Kidney (tissue), 22 donors: ENCODE measurements at places on chromosomes 13 and 19. TPM values are rescaled to one million over a fixed set of nuclear protein-coding genes. Genes with fewer than 3 reads are reported as not detected.

DNA sequence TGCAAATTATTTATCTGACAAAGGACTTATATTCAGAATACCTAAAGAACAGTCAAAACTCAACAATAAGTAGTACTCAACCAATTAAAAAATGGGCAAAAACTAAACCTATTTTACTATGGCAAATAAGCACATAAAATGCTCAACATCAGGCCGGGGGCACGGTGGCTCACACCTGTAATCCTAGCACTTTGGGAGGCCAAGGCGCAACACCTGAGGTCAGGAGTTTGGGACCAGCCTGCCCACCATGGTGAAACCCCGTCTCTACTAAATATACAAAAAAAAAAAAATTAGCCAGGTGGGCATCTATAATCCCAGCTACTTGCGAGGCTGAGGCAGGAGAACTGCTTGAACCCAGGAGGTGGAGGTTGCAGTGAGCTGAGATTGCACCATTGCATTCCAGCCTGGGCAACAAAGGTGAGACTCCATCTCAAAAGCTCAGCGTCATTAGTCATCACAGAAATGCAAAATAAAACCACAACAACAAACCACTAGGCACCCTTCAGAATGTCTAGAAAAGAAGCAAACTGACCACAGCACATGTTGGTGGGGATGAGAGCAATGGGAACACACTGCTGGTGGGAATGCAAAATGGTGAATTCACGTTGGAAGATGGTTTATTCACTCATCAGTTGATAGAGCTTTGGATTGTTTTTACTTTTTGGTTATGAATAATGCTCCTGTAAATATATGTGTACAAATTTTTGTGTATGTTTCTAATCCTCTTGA, 180.6 kb upstream of the SOX1 start:
- DNase-seq: no peak
- H3K27me3 ChIP-seq: peaks cover 8% of the 10 kb centered on the region

DNA sequence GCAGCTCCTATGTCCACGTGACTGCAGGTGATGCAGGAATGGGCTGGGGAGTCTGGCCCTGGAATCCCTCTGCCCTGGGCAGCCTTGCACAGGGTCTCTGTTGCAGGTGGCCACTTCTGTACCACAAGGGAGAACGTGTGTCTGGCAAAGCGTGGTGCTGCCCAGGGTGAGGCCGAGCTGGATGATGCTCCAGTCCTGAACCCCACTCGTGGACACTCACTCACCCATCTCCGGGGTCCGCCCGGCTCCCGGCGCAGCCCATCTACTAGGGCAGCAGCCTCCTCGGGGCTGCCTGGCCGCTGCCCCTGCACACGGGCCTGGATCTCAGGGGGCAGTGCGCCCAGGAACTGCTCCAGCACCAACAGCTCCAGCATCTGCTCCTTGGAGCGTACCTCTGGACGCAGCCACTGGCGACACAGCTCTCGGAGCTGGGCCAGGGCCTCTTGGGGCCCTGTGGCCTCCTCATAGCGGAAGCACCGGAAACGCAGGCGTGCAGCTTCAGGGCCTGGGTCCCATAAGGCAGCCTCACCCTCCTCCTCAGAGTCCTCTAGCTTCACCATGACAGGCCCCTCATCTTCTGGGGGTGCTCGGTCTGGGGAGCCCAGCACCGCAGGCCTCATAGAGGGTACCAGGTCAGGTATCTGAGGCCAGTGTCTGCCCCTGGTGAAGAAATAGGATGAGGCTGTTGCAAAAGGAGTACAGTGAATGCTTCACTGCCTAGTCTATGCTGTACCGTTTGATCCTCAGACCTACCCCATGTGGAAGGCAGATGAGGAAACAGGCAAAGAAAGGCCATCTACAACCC, 2.2 kb downstream of the MZF1 start:
- no peak for DNase-seq
- H3K4me1 ChIP-seq: peaks cover 3% of the 10 kb centered on the region
- no peaks in the 10 kb centered on the region for H3K27me3 ChIP-seq
- H3K4me3 ChIP-seq: no peak overlapping the region
- H3K36me3 ChIP-seq: peaks cover 4% of the 10 kb centered on the region

The ZSCAN5B gene
- not detected for total RNA-seq

The ODAD3 gene
- 1.5 TPM for total RNA-seq

The KL gene
- total RNA-seq: 12.5 TPM

The ERICH6B gene
- not detected for total RNA-seq
